ENCODE measurements at places on chromosomes 4 and X. TPM values are rescaled to one million over a fixed set of nuclear protein-coding genes. Genes with fewer than 3 reads are reported as not detected.

Gene PDE6B
- not detected for total RNA-seq

Gene CLDN34
- not detected for total RNA-seq

Gene BTK
- total RNA-seq, result 0.20 TPM

Gene FAM236B
- not detected for total RNA-seq

Gene TNIP3
- 0.12 TPM for total RNA-seq

Gene ENPEP
- 0.02 TPM for total RNA-seq

Gene NUDT9
- total RNA-seq, result 21.8 TPM

Gene NUP62CL
- total RNA-seq, result 16.8 TPM

Gene AGTR2
- total RNA-seq, result not detected

Gene MAGEA2B
- not detected for total RNA-seq

Gene RNF128
- not detected for total RNA-seq

Gene TRIM60
- not detected for total RNA-seq

Gene SH2D1A
- total RNA-seq, result not detected

Gene BMPR1B
- total RNA-seq, result 4.8 TPM

Gene TASL
- total RNA-seq, result not detected

Gene SLC2A9
- total RNA-seq, result 0.83 TPM
